ENCODE measurements at places on chromosomes 3 and 15. TPM values are rescaled to one million over a fixed set of nuclear protein-coding genes. Genes with fewer than 3 reads are reported as not detected.

Gene NRROS
- 3.5 TPM for polyA plus RNA-seq

Gene STARD9
- polyA plus RNA-seq: 1.3 TPM

Gene MYD88
- 108 TPM for polyA plus RNA-seq

Gene THBS1
- 0.72 TPM for polyA plus RNA-seq

Gene GP9
- not detected for polyA plus RNA-seq

Gene CA12
- polyA plus RNA-seq: 0.08 TPM

Gene ZMAT3
- polyA plus RNA-seq: 10.7 TPM

Gene CKMT1A
- polyA plus RNA-seq: not detected

Gene ISLR
- not detected for polyA plus RNA-seq

Gene ARPP21
- polyA plus RNA-seq: not detected

Gene FBXW12
- polyA plus RNA-seq: not detected

Gene LYSMD4
- polyA plus RNA-seq: 6.5 TPM

Gene LYZL4
- not detected for polyA plus RNA-seq

Gene C3orf62
- polyA plus RNA-seq: 1.8 TPM

Gene FBXL2
- polyA plus RNA-seq: not detected

Gene MKRN3
- 3.0 TPM for polyA plus RNA-seq

Gene MAGEL2
- not detected for polyA plus RNA-seq

Gene UNC13C
- not detected for polyA plus RNA-seq

Gene OR5H1
- not detected for polyA plus RNA-seq

Gene ACTL6A
- 46.8 TPM for polyA plus RNA-seq

Gene HYKK
- polyA plus RNA-seq: 2.0 TPM
